ENCODE measurements at places on chromosomes 7 and 10.

DNA sequence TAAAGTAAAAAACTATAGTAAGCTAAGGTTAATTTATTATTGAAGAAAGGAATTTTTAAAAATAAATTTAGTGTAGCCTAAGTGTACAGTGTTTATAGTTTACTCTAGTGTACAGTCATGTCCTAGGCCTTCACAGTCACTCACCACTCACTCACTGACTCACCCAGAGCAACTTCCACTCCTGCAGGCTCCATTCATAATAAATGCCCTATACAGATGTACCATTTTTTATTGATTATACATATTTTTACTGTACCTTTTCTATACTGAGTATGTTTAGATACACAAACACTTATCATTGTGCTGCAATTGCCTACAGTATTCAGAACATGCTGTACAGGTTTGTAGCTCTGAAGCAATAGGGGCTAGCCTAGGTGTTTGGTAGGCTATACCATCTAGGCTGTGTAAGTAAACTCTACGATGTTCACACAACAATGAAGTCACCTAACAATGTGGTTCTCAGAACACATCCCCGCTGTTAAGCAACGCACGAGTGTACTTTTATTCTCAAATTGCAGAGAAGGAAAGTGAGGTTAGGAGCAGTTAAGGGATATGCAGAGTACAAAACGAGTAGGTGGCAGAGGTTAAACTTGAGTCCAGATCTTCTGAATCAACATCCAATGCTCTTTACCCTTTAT is 38.9 kb upstream of the PLCE1 start:
- DNase-seq = no peak

DNA sequence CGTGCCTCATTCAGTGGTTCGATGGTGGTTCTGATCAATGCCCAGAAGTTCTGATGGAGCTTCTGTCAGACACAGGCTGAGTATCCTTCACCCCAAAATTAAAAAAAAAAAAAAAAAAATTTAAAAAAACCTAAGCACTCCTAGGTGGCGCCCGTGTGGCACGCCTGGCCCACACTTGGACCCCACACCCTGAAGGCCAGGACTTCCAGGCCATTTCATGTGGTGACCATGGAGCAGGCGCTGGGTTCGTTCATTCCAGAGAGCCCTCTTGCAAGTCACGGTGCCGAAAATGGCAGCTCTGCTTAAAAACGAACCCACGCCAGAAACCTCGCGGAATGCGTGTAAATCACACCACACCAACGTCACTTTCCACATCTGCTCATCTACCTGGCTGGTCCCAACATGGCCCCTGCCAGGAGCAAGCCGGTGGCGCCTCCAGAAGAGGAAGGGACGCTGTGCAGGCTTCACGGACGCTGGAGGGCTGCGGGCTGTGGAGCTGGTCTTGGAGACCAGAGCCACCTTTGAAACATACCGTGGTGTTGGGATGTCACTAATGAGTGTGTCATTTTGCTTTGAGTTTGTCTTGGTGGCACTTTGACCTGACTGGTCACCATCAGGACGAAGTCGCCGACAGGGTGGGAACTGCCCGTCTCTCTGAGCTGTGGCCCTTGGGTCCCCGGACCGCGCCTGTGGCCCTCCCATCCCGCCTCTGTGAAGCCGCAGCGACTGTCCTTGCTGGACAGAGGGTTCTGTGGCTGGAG is 46.0 kb upstream of the PRKAR1B start:
- DNase-seq = no peak

DNA sequence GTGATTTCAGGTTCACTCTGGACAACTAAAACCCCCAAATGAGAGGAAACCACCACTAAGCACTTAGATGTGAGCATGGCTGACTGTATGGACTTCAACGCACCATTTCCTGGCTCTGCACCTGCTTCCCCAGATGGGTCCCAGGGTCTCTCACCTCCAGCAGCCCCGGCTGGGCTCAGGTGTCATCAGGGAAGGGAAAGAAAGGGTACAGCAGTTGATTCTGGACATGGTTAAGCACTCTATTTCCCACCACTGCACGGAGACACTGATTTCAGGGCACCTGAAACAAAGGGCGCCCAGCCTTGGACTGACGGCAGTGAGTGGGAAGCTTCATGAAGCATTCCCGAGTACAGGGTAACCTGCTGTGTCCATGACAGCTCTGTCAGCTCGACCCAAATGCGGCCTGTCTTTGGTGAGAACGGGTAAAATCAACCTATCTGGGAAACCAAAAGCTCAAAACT is 19.0 kb downstream of the FAM53B start:
- DNase-seq = no peak

DNA sequence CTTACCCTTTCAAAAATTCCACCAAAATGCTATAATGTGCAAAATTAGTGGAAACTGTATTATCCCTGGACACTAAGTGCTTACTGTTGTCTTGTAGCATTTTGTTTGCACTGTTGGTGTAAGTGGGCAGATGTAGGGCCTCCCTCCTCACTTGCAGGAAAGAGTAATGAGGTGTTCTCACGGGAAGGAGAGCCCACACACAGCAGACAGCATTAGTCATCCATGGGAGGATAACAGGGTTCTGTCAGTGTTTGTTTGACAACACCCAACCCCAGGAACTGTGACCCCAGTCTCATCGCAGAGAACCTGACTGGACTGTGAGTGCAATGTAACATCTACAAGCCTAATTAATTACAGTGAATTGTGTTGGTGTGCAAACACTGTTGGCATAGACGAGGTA is 58.7 kb upstream of the VSTM2A start:
- no peak for DNase-seq

DNA sequence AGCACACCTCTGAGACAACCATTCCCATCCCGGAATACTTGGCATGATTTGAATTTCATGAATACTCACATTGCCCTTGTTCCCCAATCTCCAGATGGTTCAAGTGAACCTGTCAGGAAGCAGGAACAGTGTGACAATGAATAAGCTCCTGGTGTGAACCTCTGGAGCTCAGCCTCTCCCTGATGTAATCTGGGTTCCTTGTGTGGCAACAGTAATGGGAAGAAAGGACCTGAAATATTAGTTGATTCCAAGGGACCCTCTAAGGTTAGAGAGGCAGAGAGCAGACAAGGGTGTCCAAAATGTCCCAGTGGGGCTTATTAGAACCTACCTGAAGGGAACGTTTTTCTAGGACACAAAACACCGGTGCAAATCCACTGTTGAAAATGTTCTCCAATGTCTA is 8.5 kb downstream of the OR2A7 start:
- DNase-seq = peak; percentile 13

DNA sequence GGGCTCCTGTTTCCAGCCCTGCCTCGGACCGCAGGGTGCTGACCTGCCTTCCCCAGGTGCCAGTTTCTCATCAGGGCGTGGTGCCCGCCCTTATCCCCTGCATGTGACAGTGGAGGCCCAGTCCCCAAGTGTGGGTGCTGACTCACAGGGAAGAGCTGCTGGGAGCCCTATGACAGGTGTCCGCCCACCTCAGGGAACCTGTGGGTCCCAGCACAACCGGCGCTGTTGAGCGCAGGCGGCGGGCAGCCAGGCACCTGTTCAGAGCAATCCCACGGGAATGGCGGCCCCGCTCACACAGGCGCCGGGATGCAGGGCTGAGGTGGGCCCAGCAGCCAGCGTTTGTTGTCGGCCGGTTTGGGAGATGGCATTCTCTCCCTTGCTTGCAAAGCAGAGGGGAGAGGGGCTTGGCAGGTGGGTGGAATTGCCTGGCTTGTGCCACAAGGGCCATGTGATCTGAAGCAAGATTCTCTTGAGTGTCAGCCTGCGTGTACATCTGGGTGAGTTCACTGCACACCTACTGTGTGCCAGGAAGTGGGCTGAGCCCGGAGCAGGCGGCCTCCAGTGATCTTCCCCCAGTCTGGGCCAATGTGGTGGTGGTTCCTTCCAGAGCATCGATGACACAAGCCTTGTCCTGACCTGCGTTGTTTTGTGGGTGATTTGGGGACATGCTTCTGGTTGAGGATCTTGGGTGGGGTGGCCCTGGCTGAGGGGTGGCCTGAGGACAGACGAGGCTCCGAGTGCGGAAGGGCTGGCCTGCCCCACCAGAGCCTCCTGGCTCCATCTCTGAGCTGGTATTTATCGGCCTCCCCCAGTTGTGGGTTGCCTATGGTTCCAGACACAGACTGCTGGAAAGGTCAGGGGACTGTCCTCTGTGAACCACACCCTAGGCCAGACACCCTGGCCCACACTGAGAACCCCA is 2.4 kb downstream of the PWWP2B start:
- DNase-seq = no peak

GRCh38 chr7:133051066-133051465 is 30.8 kb downstream of the CHCHD3 start:
- DNase-seq = no peak

DNA sequence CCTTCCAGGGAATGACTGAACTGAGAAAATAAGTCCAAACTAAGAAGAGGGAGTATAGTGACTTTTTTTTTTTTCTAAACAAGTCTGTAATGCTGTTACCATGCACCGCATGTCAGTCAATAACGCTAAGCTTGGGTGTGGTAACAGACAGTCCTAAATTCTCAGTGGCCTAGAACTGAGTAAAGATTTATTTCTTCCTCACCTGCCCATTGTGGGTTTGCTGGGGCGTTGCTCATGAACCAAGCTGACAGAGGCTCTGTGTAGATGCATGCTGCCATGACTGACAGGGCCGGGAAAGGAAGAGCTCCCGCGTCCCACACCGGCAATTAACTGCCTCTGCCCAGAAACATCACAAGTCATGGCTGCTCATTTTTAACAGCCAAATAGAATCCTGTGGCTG is 25.5 kb upstream of the PRKG1 start:
- no peak for DNase-seq

GRCh38 chr7:20642166-20642565 is 26.7 kb downstream of the ABCB5 start:
- DNase-seq = peak; percentile 73

- DNase-seq = no peak
Measured at GRCh38 chr7:15104411-15105092, 202.0 kb upstream of the DGKB start.

- no peak for DNase-seq
Measured at GRCh38 chr7:73991522-73992100, 36.4 kb upstream of the ELN start.

DNA sequence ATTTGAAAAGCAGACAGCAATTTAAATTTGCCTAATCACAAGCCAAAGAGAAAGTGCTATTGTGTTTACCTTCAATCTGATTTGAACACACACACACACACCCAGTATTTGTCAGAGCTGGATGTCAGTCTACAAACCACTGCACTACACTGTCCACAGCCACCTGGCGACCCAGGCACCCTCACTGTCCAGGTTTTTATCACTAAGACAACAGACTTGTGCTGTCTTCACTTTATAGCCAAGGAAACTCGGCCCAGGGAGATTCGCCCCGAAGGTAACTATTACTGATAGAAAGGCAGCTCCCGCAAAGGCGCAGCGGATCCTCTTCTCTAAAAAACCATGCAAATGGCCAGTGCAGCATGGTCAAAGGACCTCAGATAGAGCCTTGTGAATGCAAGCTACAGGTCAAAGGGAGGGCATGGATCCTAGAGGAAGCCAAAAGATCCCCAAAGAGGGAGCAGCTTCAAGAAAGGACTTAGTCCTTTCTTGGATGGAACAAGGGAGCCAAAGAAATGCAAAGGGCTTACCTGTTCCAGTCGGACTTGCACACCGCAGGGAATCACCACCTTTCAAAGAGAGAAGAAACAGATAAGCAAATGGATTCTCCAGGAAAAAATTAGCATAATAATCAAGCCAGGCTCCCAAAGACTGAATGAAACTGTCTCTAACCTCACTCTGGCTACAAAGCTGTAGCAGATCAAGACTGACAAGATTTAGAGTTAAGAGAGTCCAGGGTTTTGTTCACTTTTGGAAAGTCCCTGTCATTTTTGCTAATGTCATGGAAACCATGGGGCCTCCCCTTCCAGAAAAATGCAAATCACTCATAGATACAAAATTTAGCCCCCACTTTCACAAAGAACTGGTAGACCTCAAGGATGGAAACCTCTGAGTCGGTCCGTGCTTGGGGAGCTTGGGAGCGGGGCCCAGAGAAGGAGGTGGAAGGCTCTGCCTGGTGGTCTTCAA is 101.1 kb downstream of the TNS3 start:
- DNase-seq = no peak

DNA sequence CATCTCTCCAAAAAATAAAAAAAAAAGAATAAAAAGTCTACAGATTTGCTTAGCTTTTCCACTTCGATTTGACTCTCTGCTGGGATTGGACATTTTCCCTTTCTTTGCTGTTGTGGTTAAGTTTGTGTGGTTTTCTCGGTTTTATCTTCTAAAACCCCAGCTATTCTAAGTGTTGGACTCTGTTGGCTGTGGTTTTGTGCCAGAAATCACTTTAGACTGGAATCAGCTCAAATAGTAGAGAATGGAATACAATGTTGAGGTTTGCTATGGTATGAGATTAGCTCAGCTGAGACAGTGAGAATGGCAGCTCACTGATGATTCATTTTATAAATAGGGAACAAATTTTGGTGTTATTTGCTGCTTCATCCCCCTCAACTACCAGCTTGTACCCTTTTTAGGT is 116.0 kb downstream of the BUB3 start:
- DNase-seq = no peak

DNA sequence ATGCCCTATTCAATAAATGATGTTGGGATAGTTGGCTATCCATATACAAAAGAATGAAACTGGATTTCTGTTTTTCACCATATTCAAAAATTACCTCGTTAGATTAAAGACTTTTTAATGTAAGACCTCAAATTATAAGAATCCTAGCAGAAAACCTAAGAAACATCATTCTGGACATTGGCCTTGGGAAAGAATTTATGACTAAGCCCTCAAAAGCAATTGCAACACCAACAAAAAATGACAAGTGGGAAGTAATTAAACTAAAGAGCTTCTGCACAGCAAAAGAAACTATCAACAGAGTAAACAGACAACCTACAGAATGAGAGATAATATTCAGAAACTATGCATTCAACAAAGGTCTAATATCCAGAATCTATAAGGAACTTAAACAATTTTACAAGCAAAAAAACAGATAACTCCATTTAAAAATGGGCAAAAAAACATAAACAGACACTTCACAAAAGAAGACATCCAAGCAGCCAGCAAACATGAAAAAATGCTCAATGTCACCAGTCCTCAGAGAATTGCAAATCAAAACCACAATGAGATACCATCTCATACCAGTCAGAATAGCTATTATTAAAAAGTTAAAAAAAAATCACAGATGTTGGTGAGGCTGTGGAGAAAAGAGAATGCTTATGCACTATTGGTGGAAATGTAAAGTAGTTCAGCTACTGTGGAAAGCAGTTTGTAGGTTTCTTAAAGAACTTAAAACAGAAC is 309.8 kb downstream of the AHR start:
- DNase-seq = no peak

DNA sequence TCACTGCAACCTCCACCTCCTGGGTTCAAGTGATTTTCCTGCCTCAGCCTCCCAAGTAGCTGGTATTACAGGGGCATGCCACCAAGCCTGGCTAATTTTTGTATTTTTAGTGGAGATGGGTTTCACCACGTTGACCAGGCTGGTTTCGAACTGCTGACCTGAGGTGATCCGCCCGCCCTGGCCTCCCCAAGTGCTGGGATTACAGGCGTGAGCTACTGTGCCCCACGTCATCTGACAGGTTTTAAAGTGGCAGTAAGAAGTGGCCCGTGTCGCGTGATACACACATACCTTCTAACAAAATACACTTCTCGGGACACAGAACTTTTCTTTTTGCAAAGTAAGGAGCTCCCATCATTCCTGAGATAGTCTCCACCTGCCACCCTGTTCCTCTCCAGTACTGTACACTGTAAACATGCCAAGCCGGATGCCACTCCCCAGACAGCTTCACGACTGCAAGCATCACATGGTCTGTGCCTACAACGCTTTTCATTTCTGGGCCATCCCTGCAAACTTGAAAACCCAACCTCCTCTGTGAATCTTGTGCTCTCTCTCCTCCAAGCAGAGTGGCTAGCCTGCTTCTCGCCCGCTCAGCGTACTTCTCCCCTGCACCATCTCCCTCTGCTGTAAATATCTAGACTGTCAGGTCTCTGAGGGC is 256.3 kb upstream of the KLF14 start:
- DNase-seq = no peak

Measured in endothelial cell of umbilical vein (primary cell).